GM04504 (cell line): ENCODE measurements at places on chromosomes 3 and 15.

DNA sequence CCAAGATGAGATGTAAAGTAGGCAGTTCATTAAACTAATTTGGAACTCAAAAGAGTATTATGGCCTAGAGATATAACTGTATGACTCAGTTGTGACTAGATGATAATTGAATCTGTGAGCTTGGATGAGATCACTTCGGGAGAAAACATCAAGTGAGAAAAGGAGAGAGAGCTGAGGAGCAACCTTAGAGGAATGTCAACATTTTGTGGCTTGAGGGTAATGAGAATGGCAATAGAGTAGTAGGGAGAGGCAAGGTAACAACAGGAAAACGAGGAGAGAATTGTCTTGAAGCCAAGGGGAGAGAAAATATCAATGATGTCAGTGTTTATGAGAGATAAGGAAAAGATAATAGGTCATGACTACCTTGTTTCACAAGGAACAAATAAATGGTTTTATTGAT lies 580.2 kb downstream of the NLGN1 start:
- peak; percentile 64 for DNase-seq

DNA sequence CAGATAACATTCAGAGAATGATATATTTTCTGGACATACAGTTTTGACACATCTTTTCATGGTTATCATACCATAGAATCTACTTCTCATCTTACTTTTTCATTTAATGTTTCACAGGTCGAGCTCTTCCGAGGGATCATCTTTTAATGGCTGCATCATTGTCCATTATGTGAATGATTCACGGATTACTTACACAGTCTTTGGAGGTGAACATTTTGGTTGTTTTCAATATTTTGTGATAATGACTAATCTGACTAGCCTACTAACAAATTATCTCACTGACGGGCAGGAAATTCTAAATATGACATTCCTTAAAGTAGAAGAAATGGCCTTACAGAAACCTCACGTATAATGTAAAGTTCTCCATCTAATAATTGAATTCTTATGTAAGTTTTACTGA lies 209.1 kb upstream of the STRIT1 start:
- no peak for DNase-seq

GRCh38 chr15:53536479-53537120 lies 222.9 kb downstream of the WDR72 start:
- DNase-seq: no peak

GRCh38 chr3:5463991-5464390 lies 276.5 kb downstream of the EDEM1 start:
- no peak for DNase-seq

DNA sequence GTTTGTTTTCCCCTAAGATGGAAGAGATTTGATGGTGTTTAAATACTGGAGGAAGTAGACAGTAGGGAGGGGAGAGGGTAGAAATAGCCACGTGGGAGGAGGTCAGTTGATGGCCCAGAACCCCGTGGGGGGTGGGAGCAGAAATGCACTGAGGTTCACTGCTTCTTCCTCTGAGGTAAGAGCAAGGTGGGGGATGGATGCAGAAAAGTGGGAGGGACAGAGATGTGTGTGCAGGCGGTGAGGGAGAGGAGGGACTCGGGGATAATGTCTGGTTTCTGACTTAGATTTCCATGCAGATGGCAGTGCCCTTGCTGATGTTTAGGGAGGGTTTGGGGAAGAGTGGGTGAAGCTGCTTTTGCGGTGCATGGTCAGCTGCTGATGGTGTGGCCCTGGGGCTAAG lies 102.9 kb downstream of the ARNT2 start:
- DNase-seq: no peak
